ENCODE measurements at places on chromosomes 2 and 18. TPM values are rescaled to one million over a fixed set of nuclear protein-coding genes. Genes with fewer than 3 reads are reported as not detected.

DNA sequence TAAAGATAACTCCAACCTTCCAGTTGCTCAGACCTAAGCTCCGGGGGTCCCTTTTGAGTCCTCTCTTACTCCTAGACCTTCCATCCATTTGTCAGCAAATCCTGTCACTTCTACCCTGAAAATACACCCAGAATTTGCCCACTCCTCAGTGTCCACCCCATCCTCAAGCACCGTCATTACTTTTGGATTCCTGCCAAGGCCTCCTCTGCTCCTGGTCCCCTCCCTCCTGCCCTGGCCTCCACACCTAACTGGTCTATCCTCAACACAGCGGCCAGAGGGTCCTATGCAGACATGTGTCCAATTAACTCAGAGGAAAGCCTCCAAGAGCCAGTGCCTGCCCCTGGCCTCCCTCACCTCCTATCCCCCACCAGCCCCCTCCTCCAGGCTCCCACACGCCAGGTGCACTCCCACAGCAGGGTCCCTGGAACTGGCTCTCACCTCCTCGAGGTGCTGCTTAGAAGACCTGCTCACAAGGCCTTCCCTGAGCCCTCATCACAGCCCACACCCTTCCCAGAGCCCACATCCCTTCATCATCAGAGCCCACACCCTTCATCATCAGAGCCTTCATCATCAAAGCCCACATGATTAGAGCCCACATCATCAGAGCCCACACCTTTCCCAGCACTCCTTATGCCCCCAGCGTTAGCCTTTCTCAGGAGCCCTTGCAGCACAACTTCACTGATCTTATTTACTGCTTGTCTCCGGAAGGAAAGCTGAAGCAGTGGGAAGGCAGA is 20.4 kb downstream of the FAM178B start:
- no peak for DNase-seq

CYTIP gene
- 1.6 TPM for polyA plus RNA-seq

TGFA gene
- polyA plus RNA-seq, result 18.9 TPM

M1AP gene
- 1.1 TPM for polyA plus RNA-seq

GRCh38 chr2:19021721-19022120 is 336.7 kb downstream of the OSR1 start:
- no peak for DNase-seq

SLC38A11 gene
- 13.9 TPM for polyA plus RNA-seq

- DNase-seq, result no peak
Observed at GRCh38 chr2:180472133-180472532, 465.0 kb upstream of the CWC22 start.

DNA sequence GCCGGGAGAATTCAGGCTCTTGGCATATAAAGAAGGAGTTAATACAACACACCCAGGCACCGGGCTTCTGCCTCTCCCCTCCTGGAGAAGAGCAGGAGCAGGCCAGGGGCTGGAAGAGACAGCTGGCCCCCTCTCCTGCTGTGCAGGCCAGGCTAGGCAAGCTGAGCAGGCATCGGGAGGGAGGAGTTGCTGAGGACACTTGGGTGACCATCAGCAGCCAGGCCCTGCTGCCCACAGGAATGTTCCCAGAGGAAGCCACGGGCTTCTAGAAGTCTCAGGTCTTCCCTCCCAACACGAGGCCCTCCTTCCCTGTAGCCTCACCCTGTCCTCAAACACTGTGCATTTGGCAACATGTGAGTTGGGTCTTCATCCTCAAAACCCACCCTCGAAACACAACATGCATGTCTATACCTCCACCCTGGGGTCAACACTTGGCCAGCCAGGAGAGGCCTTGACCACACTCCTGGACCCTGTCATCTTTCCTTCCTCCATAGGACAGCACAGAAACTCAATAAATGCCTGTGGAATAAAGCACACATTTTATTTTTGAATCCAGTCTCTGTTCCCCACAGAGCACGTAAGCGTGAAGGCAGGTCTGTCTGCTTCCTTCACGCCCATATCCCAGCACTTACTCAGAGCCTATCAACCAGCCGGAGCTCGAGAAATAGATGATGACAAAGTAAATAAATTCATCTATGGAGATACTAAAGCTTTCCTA is 433.8 kb upstream of the ID2 start:
- DNase-seq, result no peak

BUB1 gene
- 24.1 TPM for polyA plus RNA-seq

GRCh38 chr2:184734338-184734737 is 136.0 kb downstream of the ZNF804A start:
- no peak for DNase-seq

GRCh38 chr18:9048236-9048635 is 54.3 kb upstream of the NDUFV2 start:
- DNase-seq, result no peak

IL1F10 gene
- not detected for polyA plus RNA-seq

DNA sequence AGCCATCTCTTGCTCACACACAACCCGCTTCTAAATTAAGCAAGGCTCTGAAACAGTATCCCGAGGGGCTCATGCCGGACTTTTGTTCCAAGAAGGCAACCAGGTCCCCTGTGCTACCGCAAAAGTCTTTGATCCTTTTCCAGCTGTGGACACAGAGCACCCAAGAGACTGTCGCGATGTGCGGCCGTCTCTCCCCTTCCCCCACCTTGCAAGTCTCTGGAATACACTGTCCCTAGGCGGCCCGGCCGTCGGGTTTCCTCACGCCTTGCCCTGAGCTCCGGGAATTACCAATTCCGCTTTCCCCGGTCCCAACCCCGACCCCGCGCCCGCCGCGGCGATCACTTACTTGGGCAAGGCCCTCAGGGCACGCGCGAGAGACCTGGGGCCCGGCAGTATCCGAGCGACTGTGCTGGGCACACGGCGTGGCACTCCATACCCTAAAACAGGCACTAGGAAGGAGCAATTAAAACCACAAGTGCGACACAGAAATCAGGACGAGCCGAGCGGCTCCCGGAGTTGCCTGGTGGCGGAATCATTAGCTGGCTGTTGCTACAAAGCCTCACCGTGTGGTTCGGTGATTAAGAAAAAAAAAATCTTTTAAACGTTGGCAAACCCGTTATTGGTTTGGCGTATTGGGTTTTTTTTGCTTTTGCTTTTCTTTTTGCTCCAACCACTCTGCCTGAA is 2.2 kb upstream of the DLX1 start:
- no peak for DNase-seq

ERFE gene
- 8.1 TPM for polyA plus RNA-seq

DNA sequence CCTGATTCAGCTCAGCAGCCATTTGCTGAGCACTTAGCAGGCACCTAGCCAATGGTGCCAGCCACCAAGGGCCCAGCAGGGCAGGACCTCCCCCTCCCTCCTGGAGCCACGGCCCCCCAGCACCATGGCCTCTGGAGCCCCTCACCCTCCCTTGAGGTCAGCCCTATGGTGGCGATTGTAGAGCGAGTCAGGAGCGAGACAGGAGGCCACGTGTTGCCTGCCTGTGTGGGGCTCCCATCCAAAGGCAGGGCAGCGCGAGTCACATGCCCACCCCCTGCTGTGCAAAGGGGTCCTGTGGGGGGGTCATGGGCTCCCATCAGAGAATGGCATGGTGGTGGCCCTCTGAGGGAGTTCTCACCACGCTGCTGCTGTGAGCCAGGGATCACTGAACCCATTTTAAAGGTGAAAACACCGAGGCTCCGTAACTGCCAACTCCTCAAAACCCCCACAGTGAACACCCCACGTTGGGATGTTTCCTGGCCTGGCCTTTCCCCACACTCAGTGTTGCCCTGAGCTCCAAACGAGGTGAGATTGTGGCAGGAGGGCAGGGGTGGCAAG is 35.6 kb downstream of the RAMP1 start:
- no peak for DNase-seq

DNA sequence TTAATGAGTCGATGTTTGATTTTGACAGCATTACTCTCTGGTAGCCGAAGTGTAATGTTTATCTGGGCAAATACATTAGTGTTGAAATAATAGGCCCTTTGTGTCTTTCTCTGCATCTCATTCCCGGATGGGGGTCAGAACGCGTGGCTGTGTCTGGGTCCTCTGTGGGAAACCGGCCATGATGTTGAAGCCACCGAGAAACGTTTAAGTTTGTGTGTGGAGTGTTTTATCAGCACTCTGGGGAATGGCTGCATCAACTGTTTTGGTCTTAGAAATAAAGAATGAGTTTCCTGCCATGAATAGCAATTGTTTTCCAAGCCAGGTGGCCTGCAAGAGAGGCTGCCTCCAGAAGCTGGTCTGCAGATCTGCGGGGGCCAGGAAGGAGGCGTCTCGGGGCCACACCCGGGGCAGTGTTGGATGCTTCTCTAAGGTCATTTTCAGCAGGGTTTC is 69.7 kb downstream of the RNF144A start:
- peak; percentile 11 for DNase-seq

RAD51AP2 gene
- polyA plus RNA-seq, result 0.17 TPM

DNA sequence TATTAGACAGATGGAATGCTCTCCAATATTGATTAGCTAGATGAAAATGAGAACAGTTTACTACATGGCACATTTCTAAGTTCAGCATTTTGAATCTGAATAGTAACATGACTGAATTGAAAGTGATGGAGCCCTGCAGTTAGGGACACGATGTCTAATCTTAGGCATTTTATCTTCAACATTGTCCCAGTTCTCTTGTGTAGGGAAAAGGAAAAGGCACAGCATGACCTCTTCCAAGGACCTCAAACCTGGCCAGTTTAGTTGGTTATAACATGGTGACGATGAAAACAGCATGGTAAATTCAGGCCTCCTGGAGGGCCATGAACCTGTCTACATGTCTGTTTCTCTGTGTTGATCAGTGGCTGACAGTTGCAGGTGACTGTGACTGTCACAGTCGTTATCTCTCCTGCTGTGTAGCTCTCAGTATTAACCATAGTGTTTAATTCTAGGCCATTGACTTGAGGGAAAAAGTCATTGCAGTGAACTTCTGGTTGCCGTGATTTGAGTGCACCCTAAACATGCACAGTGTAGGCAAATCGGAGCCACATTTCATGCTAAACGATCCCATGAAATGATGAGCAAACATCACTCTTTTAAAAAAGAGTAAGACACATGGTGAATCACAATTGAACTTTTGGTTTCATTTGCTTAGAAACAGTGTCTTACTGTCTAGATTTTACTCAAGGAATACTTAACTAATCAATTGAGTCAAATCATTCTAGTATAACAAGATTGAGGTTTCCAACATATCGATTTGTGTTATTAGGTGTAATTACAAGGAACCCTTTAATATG is 129.7 kb downstream of the PHLPP1 start:
- DNase-seq, result no peak

GPR45 gene
- 0.22 TPM for polyA plus RNA-seq

GRCh38 chr2:73072129-73072395 is 550 bp upstream of the SFXN5 start:
- no peak for DNase-seq

ETAA1 gene
- 25.9 TPM for polyA plus RNA-seq

CXCR4 gene
- polyA plus RNA-seq, result 48.1 TPM

- DNase-seq, result no peak
Observed at GRCh38 chr2:171320208-171320621, 113.6 kb downstream of the METTL8 start.
